AG04449 (cell line): ENCODE measurements at places on chromosomes 3 and 15.

GRCh38 chr15:71542836-71543235, 267.5 kb upstream of the NR2E3 start:
- DNase-seq: no peak

- no peak for DNase-seq
These were observed 20.9 kb upstream of the CEMIP start for GRCh38 chr15:80758130-80758745.

GRCh38 chr15:69128667-69129311, 31.6 kb upstream of the GLCE start:
- no peak for DNase-seq

GRCh38 chr15:57611123-57611522, 19.4 kb downstream of the MYZAP start:
- no peak for DNase-seq

DNA sequence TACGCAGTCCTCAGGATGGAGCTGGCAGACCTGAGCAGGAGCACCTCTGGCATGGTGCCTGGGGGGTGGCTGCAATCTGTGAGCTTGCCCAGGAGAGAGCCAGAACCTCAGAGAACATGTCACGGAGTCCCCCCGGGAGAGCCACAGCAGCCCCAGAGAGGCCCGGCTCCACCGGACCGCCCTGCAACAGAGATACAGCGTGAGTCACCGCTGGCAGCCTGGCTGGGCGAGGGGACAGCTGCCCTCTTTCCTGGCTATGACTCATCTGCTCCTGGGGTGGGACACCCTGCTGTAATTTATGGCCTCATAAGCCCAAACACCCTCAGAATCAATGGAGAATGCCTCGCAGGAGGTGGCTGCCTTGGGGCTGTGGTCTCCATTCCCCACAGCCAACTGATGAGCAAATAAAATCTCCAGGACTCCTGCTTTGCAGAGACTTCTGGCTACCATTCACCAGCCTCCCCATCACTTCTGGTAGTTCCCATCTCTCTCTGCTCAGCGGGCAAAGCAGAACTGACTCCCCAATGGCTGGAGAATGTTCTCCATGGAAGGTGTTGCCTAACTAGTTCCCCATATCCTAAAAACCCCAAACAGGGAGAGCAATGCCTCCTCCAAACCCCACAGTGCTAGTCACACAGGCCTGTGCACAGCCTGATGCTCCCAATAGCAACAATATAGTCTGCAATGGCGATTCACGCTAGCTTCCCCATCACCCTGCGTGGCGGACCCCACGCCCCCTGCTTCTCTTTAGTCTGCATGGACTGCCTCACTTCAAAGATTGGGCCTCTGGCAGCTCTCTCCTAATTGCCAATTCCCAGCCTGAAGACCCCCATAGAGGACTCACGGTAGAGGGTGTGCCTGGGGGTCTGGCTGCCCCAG, 21.6 kb downstream of the ACSBG1 start:
- DNase-seq: no peak

DNA sequence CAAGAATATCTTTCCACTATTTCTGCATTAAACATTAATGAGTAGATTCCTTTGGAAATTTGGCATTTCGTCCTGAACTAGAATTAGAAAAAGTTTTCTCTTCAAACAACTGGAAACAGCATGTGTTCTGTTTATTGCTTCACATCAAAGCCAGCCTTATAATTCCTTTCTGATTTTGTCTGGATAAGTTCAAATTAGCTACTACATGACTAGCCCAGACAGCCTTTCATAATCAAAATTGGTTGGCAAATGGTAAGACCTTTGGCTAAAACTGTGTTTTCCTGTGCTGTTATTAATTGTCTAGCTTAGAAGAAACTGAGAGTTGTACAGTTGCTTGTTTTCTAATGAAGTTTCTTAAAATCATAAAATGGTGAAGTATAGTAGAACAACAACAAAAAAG, 52.7 kb upstream of the P3H2 start:
- no peak for DNase-seq

- peak; percentile 70 for DNase-seq
These were observed 8.9 kb downstream of the TAGLN3 start for GRCh38 chr3:112007633-112008032.

DNA sequence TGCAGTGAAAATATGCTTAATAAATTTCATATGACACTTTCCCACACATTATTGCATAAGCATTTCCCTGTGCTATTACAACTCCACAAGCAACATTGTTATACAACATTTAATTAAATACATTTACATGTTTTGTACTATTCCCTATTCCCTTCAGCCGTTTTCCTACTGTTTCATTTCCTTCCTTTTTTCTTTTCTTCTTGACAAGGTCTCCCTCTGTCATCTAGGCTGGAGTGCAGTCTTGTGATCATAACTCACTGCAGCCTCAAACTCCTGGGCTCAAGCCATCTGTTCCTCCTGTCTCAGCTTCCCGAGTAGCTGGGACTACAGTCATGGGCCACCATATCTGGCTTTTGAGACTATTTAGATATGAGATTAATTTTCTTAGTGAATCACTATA, 254.7 kb downstream of the NFKBIZ start:
- no peak for DNase-seq
